ENCODE measurements at places on chromosomes 4 and X.

GRCh38 chr4:179307297-179308136 is 1865.3 kb upstream of the AGA start:
- peak; percentile 25 for DNase-seq

DNA sequence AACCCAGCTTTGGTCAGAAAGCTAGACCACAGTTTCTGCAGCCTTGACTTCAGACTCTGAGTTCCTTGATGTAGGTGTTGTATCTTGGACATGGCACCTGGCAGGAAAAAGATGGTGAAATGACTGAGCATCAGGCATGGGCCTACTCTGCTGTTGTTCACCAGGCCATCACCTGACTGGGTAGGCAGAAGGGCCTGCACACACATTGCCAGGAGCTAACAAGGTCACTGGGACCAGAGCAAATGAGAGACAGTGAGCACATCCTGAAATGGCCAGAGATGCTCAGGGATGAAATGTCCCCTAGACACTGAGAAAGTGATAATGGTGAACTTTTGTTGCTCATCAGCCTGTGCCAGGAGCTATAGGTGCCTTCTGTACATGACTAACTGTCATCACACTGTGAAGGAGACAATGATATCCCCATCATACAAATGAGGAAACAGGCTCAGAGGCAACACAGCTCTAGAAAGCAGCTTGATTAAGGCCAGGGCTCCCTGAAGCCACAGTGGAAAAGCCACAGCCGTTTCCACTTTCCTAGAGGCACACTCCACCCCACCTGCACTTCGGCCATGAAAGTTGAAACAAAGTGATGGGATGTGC is 128.3 kb downstream of the TSPAN5 start:
- DNase-seq: no peak

GRCh38 chr4:72568959-72569718 is at the start of gene ADAMTS3:
Gene ADAMTS3, minus strand, starts transcription at chr4:72569221. Its CDS starts 459 bp downstream, at chr4:72568762.
- DNase-seq: peak; percentile 49

DNA sequence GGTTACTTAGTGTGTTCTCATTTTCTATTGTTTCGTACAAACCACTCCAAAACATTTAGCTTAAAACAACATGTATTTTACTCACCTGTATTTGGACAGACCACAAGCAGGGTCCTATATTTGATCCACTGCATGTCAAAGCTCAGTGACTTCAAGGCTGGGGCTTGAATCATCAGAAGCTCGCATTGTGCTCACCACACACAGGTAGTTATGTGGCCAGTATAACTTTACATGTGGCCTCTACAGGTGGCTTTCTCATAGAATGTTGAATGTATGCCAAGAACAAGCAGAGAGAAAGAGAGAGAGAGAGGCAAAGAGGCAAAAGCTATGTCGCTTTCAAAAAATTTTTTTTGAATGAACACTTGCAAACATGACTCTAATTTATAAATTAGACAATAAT is 107.6 kb downstream of the QRFPR start:
- no peak for DNase-seq

Data from NT2/D1 (cell line).